ENCODE measurements at places on chromosomes 4 and X.

- no peak overlapping the region for H3K27ac ChIP-seq
- H3K27me3 ChIP-seq, result no peaks in the 10 kb centered on the region
- no peaks in the 10 kb centered on the region for H3K36me3 ChIP-seq
These were observed 400.5 kb upstream of the MAOA start for GRCh38 chrX:43255596-43255995.

DNA sequence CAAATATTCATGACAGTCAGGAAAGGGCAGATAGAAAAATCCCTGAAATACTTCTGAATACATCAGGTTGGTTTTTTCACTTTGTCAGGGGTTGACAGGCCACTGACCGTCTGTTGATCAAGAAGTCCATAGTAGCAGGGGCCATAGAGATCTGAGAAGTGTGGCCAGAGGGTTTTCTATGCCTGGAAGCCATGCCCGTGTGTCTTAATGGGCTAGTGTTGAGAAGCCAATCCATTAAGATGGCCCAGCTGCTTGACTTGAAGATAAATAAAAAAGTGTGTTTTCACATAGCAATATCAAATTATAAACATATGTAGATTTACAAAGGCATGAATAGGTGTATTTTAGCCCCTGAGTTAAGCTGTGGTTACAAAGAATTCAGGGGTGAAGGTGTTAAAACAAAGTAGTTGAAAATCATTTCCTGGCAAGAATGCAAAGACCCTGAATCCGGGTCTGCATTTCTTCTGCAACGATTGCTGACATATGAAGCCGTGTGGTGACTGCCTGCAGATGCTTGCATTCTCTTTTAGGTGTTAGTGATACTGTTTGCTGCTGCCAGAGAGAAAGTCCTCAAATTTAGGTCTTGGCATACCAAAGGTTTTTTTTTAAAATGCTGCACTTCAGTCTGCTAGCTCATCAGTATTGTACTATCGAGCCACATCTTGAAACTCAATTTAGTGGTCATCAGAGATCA is 9.3 kb upstream of the LIMCH1 start:
- no peaks in the 10 kb centered on the region for H3K36me3 ChIP-seq
- no peak for DNase-seq
- no peaks in the 10 kb centered on the region for H3K27me3 ChIP-seq
- H3K4me1 ChIP-seq, result no peaks in the 10 kb centered on the region

GRCh38 chr4:134585972-134586371 is 384.4 kb upstream of the PABPC4L start:
- no peak overlapping the region for H3K27ac ChIP-seq
- H3K36me3 ChIP-seq, result no peaks in the 10 kb centered on the region
- H3K27me3 ChIP-seq, result no peaks in the 10 kb centered on the region
- H3K4me1 ChIP-seq, result no peaks in the 10 kb centered on the region
- DNase-seq, result no peak

DNA sequence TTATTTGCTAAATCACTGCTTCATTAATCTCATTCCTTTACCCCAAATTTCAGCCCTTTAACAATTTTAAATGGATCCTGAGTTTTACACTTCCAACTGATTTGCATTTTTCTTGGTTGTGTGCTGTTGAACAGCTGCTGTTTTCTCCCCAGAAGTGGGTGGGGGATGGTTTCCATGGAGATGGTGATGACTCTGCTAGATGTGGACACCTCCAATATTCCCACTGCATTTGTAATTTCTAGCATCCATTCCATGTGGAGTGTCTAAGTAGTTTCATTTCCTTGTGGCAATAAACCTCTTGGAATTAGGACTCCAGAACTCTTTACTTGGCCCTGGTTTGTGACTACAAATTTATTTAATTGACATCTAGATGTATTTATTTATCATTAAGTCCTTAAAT is 330.4 kb downstream of the GBA3 start:
- H3K27ac ChIP-seq, result no peak overlapping the region
- no peak overlapping the region for H3K4me3 ChIP-seq
- H3K4me1 ChIP-seq, result no peaks in the 10 kb centered on the region
- no peak for DNase-seq
- H3K27me3 ChIP-seq, result no peaks in the 10 kb centered on the region

All from Karpas-422 (cell line).